ENCODE measurements at places on chromosomes 1 and 21. TPM values are rescaled to one million over a fixed set of nuclear protein-coding genes. Genes with fewer than 3 reads are reported as not detected.

RBM11 gene
- 0.50 TPM for total RNA-seq

CA6 gene
- total RNA-seq: 0.41 TPM

ZC3H12A gene
- total RNA-seq: 23.6 TPM

FAM89A gene
- total RNA-seq: 16.1 TPM

TRMT13 gene
- 20.2 TPM for total RNA-seq

RGS13 gene
- not detected for total RNA-seq

TNFRSF18 gene
- total RNA-seq: 231 TPM

OR2T2 gene
- not detected for total RNA-seq

PTPN7 gene
- total RNA-seq: 398 TPM

MYOC gene
- not detected for total RNA-seq

PGBD2 gene
- 6.7 TPM for total RNA-seq

Measured in activated T-helper 2 cell treated with anti-CD3 and anti-CD28 coated beads, Interferon-gamma antibody, Interleukin-2, Interleukin-4, amounts not matched to agents 10 μg/mL and 5 μg/mL and 100 μg/mL, durations not matched to agents 14 hours and 24 hours and 36 hours (primary cell).